IMR-90 (cell line): ENCODE measurements at places on chromosomes 3 and 15. TPM values are rescaled to one million over a fixed set of nuclear protein-coding genes. Genes with fewer than 3 reads are reported as not detected.

DNA sequence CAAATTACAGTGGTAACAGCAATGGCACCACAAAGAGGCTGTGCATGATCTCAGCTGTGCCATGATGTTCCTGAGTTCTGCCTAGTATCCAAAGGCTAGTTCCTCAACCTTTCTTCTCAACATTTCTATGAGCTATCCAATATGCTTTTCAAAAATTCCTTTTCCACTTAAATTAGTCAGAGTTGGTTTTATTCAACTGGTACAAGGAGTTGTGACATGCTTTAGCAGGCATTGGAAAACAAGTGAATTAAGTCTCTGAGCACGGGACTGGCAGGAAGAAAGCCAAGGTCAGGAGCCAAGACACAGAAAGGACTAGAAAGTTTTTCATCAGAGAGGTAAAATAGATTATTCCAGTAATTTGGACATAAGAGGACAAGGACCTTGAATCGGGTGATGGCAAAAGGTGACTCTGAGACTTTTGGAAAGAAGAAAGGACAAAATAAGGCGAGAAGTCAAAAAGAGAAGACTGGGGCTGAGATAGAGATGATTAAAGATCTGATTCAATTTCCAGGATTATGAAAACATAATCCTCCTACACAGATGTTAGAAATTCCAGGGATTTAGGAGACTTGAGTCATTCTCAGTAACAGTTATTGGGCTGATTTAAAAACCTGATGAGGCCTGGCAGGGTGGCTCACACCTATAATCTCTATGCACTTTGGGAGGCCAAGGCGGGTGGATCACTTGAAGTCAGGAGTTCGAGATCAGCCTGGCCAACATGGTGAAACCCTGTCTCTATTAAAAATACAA is 36.1 kb downstream of the PBRM1 start:
- peak; percentile 70 for DNase-seq

DNA sequence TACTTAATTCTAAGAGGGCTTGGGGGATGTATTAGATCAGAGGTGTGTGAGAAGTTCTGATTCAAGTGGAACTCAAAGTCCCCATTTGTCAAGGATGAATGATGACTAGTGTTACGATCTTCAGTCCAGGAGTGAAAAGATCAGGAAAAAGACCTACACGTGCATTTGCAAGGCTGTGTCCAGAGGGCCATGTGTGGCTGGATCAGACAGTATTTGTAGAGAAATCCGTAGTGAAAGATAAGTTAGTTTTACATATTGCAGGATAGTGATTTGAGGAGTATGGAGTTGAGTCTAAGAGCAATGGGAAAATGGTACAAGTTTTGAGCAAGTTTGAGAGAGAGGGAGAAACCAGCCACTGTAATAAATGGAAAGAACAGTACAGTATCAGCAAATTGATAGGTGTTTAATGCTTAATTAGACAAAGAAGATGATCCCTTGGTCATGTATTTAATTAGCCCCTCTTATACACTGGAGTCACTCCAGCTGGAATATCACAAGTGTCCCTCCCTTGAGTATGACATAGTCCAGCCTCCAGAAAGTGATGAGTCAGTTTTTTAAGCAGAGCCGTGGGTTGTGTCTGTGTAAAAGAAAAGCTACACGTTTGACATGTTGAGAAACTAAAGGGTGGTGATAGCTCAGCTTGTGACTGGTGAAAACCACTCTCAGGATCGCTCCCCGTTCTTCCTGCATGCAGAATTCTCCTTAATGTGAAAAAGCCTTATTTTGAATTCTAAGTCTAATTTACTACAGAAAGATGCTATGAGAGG is 348.8 kb downstream of the ROBO1 start:
- no peak for DNase-seq

GRCh38 chr3:196115678-196116083 is 33.8 kb upstream of the TFRC start:
- DNase-seq: no peak

DNA sequence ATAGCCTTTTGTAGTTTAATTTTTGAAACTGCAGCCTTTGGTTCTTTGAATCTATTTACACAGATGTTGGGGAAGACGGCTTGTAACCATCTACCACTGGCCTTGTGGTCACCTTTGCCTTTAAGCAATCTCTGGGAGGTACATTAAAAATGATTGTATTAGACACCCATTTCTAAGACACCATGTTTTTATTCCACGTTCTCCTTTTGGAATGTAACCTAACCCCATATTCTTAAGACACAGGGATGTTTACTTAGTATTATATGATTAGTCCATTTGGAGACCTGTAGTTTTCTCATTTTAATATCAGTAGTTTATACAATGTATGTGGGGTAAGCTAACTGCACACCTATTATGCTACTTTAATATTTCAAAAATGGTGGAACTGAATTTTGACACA is 175.1 kb upstream of the PLSCR5 start:
- peak; percentile 28 for DNase-seq

GRCh38 chr15:85642693-85643066 is 152.0 kb downstream of the KLHL25 start:
- DNase-seq: peak; percentile 55

DNA sequence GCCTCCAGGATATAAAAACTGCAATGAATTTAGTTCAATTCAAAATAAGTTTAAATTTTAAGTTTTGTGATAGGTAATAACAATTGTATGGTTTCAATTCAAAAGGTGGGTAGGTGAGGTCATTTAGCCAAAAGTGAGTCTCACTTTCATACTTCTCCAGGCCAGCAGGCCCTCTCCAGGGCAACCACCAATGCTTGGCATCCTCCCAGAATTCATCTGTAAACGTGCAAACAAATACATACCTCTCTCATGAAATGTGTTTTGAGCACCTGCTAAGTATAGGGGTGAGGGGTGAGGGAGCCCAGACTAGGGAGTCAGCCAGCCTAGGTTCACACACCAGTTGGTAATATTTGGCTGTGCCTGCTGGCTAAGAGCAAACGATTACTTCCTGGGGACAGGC is 22.0 kb upstream of the RBSN start:
- DNase-seq: no peak

DNA sequence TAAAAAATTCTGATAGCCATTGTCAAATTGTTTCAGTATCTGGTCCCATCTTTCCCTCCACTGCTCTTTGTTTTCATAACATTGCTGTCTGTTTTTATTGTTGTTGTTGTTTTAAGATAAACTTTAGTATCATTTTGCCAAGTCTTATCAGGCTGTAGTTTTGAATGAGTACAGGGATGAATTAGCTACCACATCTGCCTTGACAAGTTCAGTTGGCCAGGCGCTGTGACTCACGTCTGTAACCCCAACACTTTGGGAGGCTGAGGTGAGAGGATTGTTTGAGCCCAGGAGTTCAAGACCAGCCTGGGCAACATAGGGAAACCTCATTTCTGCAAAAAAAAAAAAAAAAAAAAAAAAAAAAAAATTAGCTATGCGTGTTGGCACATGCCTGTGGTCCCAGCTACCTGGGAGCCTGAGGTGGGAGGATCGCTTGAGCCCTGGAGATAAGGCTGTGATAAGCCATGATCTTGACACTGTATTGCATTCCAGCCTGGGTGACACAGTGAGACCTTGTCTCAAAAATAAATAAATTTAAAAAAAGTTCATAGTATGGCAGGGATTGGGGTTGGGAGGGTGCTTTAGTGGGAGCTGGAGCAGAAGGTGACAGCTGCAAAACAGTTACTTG is 8.3 kb upstream of the ANKDD1A start:
- DNase-seq: no peak

- DNase-seq: no peak
Observed at GRCh38 chr3:16865335-16865734, 19.4 kb upstream of the PLCL2 start.

DNA sequence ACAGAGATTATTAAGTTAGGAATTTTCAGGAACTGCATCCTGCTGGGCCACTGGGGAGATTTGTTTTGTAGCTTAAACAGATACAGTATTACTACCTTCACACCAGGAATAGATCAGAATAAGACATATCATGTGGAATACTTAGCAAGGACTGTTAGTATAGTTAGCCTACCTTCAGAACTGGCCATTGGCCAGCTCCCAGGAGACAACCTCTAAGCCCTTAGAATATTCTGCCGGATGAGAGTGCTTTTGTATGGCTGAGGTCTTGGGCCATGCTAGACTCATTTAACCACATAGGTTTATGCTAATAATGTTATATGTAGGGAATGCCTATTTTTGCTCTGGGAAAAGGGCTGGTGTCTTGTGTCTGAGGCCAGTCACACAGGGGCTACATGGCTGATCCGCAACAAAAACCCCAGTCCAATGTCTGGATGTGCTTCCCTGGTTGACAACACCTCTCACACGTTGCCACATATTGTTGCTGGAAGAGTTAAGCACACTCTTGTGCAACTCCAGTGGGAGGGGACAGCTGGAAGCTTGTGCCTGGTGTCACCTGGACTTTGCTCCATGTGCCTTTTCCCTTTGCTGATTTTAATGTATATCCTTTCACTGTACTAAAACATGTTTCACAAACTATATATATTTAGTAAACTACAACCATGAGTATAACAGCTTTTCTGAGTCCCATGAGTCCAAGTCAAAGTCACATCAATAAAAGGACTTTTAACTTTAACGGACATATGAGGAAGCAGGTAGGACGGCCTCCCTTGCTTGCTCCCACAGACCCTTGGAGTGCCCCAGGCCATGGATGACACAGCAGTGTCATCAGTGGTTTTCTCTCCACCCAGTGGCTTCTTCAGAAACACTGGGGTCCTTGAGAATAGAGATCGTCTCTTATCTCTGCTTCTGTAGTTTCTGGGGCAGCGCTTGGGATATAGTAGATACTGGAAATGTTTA is 118.0 kb upstream of the C3orf80 start:
- DNase-seq: no peak

DNA sequence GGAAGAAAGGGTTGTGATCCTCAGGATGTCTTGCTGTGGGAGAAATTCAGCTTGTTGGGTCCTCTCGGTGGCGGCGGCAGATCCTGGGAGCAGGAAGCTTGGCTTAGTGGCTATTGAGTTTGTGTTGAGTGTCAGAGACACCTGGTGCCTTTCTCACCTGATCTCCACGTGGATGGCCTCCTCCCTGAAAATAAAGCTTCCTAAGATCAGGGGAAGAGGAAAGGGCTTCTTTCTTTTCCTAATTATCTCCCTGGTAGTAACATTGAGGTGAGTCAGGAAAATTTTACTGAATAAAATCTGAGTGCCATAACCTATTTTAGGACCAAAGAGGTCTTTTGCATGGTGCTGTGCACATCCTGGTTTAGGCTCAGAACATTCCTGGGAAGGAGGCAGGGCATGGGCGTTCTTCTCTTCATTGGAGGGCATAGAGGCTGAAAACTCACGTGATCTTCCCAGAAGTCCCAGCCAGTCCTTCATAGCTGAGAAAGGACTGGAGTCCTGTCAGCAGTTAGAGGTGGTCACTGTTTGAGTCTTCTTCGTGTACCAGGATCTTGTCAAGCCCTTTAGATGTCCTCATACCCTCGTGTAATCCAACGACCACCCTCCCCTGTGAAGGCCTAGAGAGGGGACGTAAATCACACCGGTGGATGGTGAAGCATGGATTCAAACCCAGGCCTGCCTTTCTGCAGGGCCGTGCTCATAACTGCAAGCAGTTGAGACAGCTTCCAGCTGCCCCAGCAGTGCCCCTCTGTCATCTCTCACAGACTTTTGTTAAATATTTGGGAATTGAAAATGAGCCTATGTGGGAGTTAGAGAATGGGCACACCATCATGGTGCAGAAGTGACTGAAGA is 1.1 kb downstream of the CMTM8 start:
- DNase-seq: no peak

GRCh38 chr15:50109076-50109987 is 9.7 kb downstream of the ATP8B4 start:
- peak; percentile 35 for DNase-seq

GRCh38 chr3:127443581-127444375 is 146.8 kb downstream of the TPRA1 start:
- DNase-seq: no peak

DNA sequence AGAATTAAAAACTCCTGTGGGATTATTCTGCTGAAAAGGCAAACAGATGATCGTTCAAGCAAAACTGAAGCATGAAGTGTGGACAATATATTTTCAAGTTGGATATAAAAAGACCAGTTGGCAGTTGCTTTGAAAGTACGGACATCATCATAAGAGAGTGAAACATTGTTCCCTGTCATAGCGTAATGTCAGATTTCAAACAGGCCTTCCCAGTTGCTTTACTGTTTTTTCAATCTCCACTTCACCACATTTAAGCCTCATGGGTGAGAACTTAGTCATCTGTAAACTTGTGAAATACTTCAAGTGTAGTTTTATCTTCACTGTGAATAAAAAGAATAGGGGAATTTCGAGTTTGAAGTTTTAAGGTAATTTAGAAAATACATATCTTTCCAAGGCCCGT is 435.1 kb upstream of the CNTN3 start:
- no peak for DNase-seq

GRCh38 chr3:53777468-53777867 is 68.8 kb downstream of the CHDH start:
- DNase-seq: no peak

DNA sequence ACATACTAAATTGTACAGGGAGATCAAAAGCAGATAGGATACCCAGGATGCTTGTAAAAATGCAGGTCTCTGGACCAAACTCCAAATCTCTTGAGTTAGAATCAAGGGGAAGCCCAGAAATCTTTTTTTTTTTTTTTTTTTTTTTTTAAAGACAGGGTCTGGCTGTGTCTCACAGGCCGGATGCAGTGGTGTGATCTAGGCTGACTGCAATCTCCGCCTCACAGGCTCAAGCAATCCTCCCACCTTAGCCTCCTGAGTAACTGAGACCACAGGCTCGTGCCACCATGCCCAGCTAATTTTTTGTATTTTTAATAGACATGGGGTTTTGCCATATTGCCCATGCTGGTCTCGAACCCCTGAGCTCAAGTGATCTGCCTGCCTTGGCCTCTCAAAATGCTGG is 373.5 kb downstream of the SHQ1 start:
- no peak for DNase-seq

DNA sequence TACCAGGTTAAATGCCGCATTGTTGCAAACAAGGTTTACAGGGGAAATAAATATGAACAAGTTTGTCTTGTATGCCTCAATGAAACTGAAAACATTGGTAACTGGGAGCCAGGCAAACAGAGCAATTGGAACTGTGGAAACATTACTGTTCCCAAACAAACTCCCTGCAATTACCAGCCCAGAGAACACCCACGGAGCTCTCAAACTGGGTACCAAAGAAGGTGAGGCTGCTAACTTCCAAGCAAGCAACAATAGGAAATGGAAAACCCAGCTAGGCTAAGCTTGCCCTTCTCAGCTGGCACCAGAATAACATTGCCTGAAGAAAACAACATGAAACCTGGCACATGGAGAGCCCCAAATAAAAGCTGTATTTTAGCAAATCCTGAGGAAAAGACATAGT is 218.9 kb upstream of the THRB start:
- DNase-seq: no peak

GRCh38 chr3:10551821-10552630 is 46.6 kb upstream of the ATP2B2 start:
- peak; percentile 19 for DNase-seq

Gene GOLGA6A
- not detected in 2 replicates for total RNA-seq

Gene TRPM1
- total RNA-seq: 0.28 TPM in 1 of 2 replicates, not detected in the other

Gene GOLGA8S
- total RNA-seq: under 0.01 TPM in 2 replicates

Gene WDR49
- total RNA-seq: not detected in 2 replicates

Gene PLXND1
- 19.2 and 22.5 TPM in 2 replicates for total RNA-seq

Gene TMEM266
- under 0.01 TPM in 1 of 2 replicates, not detected in the other for total RNA-seq

Gene A4GNT
- total RNA-seq: not detected in 2 replicates
